ENCODE measurements at places on chromosomes 16 and 17.

GRCh38 chr17:72761431-72761830 is 331.1 kb downstream of the SLC39A11 start:
- DNase-seq = no peak

DNA sequence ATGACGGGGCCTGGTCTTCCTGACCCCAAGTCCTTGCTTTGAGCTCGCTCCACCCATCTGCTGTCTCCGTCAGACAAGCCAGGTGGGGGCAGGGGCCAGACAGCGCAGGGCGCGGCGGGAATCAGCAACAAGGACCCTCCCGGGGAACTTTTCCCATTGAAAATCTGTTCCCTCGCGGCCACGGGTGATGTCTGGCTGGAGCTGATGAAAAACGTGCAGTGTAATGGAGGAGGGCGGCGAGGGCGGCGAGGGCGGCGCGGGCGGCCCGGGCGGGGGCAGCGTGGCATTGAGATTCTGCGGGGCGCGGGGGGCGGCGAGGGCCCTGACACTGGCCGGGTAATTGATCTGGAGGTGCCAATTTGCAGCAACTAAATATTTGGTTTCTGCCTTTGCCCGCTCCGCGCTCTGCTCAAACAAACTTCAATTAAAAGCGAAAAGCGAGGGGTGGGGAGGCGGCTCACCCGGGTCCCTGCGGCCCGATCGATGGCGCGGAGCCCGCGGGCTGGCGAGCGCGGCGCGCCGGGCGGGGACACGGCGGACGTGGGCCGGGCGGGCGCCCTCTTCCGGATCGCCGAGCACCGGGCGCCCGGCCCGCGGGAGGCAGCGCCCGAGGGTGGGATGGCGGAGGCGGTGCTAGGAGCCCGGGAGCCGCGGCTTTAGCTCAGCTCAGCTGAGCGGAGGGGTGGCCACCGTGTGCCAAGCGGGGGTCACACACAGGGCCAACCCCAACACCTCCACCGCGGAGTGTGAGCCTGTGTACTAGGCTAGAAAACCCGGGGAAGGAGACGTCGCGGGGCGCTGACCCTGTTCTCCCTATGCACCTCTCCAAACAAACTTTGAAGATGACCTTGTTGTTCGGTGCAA is 32.4 kb downstream of the DCAKD start:
- no peak for DNase-seq

DNA sequence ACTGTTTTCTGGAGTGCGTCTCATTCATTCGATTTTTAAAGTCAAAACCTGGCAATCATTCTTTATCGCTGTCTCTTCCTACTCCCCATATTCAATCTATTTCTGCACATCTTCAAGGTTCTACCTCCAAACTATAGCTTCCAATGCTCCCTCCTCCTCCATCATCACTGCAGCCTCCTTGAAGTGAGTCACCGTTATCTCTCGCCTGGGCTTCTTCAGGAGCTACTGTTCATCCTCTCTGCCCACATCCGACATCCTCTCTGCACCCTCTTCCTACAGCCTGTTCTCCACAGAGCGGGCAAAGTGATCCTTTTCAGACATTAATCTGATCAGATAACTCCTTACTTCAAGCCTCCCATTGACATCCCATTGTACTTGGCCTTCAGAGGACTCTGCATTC is 144.2 kb upstream of the DNAH9 start:
- DNase-seq = no peak

DNA sequence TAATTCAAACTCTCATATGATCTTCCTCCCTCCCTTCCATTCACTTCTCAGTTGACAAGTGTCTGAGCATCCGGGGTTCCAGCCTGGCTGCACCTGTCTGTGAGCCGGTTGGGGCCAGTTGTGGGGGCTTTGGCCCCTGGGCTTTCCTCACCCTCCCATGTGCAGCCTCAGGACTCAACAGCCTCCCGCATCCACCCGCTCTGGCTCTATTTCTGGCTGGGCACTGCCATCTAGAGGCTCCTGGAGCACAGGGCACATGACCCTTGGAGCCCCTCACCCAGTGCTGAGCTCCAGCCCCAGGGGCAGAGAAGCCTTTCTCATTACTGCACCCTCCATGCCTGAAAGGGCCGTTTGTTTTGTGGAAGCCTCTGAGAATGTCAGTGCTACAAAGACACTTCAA is 43.3 kb downstream of the HAPSTR1 start:
- DNase-seq = peak; percentile 53

DNA sequence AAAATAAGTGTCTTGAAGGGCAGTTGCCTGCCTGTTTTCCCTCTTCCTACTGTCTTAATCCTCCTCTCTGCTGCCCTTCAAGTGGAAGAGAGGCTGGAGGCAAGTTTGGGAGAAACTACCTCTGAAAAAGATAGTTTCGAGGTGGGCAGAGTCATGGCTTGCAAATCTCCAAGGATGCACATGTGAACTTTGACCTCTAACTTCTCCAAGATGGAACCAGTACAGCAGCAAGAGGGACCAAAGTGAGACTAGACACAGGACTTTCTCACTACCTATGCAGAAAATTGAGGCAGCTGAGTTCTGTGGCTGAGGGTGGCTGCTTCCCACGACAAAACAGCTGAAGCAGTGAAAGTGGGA is 887 bp upstream of the KCNH4 start:
- DNase-seq = no peak

- no peak for DNase-seq
These were observed 11.5 kb downstream of the EPOP start for GRCh38 chr17:38663125-38663751.

GRCh38 chr16:49643429-49644144 is 212.3 kb downstream of the ZNF423 start:
- DNase-seq = no peak

GRCh38 chr17:32551186-32551955 is 64.6 kb downstream of the CDK5R1 start:
- DNase-seq = no peak

GRCh38 chr16:77856438-77857160 is 68.2 kb downstream of the VAT1L start:
- DNase-seq = no peak

- peak; percentile 47 for DNase-seq
These were observed 499 bp downstream of the PIP4K2B start for GRCh38 chr17:38798614-38799500.

DNA sequence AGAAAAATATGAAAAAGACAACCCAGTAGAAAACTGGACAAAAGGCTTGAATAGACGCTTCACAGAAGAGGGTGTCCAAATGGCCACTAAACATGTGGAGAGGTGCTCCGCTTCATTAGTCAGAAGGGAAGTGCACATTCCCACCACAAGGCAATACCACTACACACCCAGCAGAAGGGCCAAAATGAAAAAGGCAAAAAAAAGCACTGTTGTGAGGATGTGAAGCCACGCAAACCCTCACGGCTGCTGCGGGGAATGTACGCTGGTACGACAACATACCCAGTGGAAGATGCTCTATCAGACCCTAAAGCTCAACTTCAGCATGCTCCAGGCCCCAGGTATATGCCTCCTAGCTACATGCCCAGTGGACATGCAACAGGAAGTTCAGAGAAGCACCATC is 17.0 kb downstream of the PIK3R5 start:
- DNase-seq = no peak

DNA sequence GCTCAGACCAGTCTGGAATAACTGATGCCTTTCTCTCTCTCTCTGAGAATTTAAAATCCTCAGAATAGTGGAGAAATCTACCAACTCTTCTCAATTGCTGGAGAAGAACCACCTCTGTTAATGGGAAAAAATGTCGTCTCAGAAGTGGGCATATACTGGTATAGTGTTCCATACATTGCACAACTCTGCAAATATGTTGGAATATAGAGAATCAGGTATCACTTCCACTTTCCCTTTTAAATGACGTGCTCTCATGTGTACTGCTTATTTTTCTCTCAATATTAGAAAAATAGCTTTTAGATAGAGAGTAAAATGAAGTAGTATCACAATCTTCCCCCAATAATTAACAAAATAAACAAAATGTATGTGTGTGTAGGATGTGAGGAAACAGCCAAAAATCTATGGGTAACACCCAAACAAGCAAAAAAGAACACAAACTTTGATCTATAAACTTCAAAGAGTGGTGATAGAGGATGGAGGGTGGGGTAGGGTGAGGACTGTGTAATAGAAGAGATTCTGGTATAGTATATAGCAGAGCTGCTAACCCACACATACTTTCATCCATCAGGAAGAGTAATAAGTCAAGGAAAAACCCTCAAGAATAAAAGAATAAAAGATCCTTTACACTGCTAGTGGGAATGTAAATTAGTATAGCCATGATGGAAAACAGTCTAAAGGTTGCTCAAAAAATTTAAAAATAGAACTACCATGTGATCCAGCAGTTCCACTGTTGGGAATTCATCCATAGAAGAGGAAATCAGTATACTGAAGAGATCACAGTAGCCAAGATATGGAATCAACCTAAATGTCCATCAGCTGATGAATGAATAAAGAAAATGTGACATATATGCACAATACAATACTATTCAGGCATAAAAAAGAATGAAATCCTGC is 46.9 kb downstream of the NFATC3 start:
- DNase-seq = no peak

- no peak for DNase-seq
These were observed 13.1 kb upstream of the GRB2 start for GRCh38 chr17:75418531-75418930.

DNA sequence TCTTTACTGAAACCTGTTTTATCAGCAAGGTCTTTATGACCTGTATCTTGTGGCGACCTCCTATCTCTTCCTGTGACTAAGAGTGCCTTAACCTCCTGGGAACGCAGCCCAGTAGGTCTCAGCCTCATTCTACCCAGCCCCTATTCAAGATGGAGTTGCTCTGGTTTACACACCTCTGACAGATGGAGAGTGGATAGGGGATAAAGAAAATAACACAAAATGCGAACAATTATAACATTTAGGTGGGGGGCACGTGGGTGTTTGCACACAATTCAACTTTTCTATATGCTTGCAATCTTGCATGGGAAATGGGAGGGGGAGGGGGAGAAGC is 83.3 kb downstream of the RMI2 start:
- no peak for DNase-seq

- DNase-seq = no peak
These were observed 24.3 kb downstream of the CD300A start for GRCh38 chr17:74490716-74491115.

DNA sequence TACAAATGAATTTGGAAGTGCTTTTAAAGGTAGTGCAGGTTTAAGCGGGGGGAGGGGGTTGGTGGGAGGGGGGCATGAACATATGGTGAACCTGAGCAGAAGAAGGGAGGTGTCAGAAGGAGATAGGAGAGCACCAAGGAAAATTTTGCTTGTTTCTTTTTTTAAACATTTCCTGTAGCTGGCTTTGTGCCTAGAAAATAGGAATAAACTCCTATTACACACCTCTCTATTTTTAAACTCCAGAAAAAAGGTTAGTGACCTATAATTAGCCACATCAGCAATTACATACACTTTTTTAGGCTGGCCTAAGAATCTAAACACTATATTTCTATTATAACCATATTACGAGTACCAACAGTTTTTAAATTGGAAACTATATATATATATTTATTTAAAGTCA is 159.1 kb downstream of the SKAP1 start:
- no peak for DNase-seq

DNA sequence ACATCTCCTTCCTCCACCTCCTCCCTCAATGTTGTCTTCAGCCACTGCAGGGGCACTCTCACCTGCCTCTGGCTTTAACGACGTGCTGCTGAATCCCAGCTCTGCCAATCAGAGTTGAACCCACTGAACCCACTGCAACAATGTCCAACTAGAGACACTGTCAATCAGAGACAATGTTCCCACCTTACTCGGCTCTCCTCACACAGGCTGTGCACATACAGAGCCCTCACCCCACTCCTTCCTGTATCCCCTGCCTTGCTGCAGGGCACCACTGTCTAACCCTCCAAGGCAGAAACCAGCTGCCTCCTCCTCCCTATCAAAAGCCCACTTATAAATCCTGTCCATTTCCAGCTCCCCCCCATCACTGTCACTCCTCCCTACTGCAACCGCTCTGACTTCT is 58.7 kb downstream of the ANKRD11 start:
- DNase-seq = no peak

- DNase-seq = no peak
These were observed 193.0 kb downstream of the SPECC1 start for GRCh38 chr17:20202141-20202621.

- no peak for DNase-seq
These were observed 35.9 kb upstream of the ZNF469 start for GRCh38 chr16:88346680-88347505.

- no peak for DNase-seq
These were observed 39.4 kb upstream of the CDH5 start for GRCh38 chr16:66326991-66327513.

DNA sequence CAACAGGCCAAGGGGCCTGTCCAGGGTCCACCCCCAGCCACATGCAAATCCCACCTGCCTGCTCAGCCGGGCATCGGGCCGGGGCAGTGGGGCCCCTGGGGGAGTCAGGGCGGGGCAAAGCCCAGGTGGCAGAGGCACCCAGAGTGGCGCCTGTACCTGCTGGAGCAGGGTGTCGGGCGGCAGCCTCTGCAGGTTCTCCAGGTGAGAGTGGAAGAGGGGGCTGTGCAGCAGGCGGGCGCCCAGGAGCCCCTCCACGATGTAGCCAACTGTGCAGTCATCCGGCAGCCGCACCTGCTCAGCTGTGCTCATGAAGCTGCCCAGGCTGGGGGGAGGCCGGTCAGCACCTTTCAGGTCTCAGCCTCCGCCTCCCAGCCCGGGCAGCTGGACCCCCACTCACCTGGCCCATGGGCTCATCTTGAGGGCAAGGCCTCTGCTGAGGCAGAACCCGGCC is 2.1 kb downstream of the RFNG start:
- DNase-seq = no peak
